ENCODE measurements at places on chromosomes 11 and 22.
A peak's percentile ranks its signal among the peaks of the same experiment; 100 is the strongest.

DNA sequence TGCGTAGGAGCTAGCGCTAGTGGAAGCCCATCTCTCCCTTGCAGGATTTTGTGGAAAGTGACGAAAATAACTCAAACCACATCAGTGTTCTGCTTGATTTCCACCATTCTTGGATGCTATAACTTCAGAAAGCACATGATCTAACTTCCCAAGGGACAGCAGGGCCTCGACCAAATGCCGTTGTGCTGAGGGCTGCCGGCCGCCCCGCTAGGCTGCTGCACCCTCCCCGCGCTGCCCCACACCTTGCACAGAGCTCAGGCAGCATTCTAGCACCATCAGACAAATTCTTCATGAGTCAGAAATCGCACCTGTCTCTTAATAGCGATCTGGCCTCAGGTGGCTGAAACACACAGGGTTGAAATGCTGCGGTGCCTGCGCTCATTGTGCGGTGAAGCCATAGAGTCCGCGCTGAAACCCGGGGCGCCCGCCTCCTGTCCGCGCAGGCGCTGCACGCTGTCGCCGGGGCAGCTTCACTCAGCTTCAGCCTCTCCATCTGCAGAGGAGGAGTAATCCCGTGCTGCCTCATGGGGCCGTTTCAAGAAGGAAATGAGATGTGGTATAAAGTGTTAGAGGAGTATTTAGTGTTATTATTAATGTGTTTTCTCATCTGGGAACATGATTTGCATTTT, 59.2 kb upstream of the B3GAT1 start:
- DNase-seq = no peak

DNA sequence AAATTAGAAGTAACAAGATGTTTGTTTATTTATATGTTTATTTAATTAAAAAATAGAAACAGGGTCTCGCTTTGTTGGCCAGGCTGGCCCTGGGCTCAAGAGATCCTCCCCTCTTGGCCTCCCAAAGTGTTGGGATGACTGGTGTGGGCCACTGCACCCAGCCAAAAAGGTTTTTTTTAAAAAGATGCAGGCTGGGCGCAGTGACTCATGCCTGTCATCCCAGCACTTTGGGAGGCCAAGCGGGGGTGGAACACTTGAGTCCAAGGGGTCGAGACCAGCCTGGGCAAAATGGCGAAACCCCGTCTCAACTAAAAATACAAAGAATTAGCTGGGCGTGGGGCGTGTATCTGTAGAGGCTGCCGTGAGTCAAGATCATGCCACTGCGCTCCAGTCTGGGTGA, 13.4 kb downstream of the DRD4 start:
- DNase-seq = no peak

DNA sequence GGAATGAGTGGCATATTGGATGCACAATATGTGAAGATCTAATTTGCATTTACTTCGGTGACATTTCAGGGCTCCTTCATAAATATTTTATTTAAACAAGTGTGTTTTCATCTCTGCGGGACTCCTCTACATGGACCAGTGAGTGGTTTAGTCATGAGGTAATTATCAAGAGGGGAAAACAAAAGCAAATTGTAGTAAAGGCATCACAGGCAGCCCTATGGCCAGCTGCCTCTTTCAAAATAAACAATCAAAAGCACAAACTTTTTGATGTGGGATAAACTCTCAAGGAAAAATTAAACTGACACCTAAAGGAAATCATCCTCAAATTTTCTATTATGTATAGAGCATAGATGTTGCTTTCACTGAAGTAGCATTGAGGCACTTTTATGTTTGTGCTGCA, 6.0 kb downstream of the SYT9 start:
- no peak for DNase-seq

GRCh38 chr11:17250561-17251350, 25.8 kb upstream of the NUCB2 start:
- no peak for DNase-seq

DNA sequence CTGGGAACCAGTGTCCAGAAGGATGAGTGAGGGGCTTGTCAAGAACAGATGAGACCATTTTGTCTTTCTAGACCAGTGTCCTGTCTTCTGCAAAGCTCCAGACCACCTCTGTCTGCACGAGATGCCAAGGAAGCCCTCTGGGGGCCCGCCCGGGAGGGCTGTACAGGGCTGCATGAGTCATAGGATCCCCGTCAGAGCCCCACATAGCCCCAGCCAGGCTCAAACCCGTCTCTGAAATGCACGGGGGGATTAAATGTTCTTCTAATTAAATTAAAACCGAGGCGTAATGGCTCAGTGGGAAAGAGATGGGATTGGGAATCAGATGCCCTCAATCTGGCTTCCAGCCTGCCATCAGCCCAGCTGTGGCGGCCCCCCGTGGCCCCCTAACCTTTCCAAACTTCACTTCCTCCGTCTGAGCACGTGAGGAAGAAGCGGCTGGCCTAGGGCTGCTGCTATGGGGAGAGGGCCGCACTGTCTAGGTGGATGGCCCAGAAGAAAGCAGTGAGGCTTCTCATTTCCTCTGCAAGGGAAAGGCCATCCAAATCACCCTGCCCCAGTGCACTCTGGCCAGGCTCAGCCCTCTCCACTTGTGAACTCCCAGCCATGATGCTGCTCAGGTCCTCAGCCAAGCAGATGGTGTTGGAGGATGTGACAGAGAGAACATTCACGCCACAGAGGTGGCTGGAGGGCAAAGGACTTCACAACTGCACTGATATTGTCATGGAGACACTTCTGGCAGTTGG, 32.8 kb downstream of the KCNQ1OT1 start:
- no peak for DNase-seq

DNA sequence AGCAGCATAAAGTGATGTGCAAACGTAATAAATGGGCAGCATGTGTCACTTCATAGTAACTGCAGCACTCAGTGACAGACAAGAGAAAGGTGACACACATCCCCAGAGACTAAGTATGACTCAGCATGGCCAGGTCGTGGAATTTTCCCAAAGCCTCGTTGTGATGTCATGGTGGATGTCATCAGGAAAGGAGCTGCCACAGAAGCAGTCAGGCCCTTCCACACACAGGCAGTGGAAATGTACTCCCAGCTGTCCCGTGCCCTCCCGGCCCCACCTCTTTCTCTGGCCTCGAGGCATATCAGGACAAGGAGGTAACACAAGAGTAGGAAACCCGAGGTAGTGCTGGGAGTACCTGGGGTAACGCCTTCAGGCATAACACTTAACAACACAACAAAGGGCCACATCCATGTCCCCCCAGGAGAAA, 8.1 kb downstream of the PC start:
- DNase-seq = peak; percentile 54

- DNase-seq = peak; percentile 52
These were observed at the start of gene PHETA2 for GRCh38 chr22:42074132-42074811. Gene PHETA2, plus strand, starts transcription at chr22:42074248. Its CDS starts 3,046 bp downstream, at chr22:42077294.

- DNase-seq = peak; percentile 34
These were observed 444 bp downstream of the CAVIN3 start for GRCh38 chr11:6319704-6320410.

- DNase-seq = peak; percentile 43
These were observed 1.3 kb downstream of the HIRA start for GRCh38 chr22:19429950-19430889.

DNA sequence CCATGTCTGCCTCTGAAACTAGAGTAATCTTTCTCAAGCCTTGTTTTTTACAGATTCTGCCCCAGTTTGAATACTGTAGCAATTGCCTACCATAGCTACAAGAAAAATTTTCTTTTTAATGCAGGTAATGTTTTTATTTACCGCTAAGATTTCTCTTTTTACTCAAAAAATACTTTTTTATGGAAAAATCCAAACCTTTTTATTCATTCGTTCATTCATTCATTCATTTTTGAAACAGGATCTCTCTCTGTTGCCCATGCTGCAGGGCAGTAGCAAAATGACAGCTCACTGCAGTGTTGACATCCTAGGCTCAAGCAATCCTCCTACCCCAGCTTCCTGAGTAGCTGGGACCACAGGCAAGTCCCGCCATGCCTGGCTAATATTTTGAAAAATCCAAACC, 2.7 kb upstream of the CPT1A start:
- DNase-seq = no peak

DNA sequence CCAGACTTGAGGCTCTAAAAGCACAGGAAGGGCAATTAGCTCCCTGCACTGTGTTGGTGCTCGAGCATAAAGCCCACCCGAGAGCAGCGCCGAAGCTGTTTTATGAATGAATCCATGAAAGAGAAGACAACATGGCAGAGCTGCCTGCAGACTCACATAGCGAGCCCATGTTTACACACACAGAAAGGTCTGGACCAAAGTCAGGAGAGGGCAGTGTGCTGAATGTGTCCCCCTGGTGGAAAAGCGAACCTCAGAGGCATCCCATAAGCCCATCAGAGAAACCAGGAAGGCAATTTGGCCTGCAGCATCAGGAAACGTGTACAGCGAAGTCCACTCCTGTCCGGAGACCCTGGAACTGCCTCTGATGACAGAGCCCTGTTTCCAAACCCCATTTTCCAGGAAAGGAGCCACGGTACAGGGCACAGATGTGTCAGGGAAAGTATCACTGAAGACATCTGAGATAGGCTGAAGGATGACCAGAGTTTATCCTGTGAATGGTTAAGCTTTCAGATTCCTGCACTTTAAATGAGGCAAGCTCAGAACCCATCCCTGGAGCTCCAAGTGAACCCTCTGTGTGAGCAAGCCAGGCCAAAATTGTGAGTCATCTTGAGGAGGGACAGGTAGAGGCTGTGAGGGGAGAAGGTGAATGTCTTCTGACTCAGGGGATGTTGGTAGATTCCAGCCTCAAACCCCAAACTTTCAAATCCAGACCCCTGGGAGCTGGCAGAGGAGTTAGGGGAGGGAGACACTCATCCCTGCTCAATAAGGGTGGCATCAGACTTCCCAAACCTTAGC, 36.9 kb downstream of the CHRDL2 start:
- DNase-seq = no peak

DNA sequence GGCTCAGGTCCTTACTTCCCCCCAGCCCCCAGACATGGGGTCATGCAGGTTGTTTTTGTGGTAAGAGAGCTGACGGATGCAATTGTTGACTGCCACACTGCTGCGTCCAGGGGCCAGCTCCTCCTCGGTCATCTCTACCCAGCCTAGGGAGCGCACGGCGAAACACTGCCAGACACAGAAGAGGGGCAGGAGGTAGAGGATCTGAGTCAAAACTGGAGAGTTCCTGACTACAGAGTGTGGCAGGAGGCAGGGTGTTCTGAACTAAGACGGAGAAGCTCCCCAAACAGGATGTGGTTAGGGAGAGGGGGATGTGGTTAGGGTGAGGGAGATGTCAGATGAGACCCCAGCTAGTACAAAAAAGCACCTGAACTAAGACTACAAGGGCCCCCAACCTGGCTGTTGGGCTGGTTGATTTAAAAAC, 12.3 kb downstream of the SMPD1 start:
- DNase-seq = peak; percentile 74

DNA sequence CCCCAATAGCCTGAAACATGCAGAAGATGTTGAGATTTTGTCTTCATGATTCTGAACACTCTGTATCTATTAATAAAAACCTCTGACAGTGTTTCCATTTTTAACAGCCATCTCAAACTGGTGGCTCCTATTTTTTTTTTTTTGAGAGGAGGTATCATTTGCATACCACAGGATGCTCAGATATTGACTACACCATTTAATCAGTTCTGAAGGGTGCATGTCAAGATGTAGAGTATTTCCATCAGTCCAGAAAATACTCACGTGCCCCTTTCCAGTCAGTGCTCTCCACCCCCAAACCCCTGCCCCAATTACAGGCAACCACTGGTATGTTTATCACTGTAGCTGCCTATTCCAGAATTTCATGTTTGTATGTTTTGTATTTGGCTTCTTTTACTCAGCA, 85.3 kb upstream of the SORL1-AS1 start:
- DNase-seq = peak; percentile 22

GRCh38 chr11:47007579-47007978, 71.0 kb downstream of the CSTPP1 start:
- no peak for DNase-seq

DNA sequence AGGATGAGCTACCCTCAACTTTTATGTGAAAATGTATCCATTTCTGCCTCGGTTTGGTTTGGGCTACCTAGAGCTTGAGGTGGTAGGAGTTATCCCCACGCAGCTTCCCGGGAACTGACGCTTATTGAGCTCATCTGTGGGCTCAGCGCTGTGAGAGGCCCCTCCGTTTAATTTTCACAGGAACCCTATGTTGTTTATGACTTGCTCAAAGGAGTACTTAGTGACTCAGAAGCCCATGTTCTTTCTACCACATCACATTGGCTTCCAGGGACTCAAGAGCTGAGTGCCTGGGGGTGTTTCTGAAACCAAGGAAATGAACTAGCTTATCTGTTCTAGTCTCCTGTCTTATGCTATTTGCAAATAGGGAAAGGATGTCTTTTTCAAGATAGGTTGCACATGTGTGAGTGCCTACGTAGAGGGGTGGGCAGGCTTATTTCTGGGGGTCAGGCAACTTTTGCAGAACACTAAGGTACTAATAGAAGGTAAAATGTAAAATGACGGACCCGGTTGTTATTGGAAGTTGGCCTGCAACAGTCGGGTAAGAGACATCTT, 40.5 kb downstream of the MICAL2 start:
- DNase-seq = peak; percentile 87

GRCh38 chr11:41872870-41873269, 413.4 kb upstream of the LRRC4C start:
- no peak for DNase-seq

DNA sequence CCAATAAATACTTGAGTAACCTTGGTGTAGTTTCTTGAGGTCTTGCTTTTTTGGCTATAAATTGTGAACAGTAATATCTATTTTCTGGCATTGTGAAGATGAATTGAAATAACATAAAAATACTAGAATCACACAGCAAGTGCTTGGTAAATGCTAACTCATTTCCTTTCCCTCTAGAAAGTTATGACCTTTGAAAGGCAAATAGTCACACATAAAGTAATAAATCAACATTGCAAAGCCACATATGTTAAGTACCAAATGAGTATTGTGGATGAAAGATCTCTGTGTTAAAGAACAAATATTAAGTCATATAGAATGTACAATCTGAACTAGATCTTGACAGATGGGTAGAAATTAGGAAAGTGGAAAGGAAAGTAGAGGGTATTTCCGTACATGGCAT, 559.6 kb upstream of the CCDC90B start:
- no peak for DNase-seq

DNA sequence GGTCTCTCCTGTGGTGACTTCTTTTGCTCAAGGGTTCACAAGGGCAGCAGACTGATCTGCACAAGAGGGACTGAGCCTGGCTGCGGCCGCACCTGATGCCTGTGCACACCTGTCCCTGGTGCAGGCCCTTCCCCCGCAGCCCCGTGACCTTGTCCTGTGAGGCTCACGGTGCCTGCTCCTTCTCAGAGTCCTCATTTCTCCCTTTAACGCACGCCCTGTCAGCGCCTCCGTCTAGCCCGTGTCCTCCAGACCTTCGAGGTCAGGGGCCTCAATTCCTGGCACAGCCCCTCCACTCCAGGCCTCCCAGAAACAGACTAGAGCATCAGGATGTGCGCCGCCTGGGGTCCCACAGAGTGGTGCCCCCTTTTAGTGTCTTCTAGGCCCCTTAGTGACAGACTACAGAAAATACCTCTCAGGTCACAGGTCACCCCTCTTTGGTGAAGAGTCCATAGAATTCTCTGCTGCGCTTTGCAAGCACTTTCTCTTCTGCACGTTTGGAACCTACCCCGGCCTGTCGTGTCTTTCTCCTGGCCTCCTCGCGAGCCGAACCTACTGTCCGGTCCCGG, 1.0 kb upstream of the DRD4 start:
- no peak for DNase-seq

All from stimulated activated CD4-positive, alpha-beta T cell treated with anti-CD3 and anti-CD28 coated beads, Interleukin-1b, Interleukin-23, amount 100 ng/mL, for 48 hours (primary cell).